ENCODE measurements at places on chromosomes 5 and 9.

DNA sequence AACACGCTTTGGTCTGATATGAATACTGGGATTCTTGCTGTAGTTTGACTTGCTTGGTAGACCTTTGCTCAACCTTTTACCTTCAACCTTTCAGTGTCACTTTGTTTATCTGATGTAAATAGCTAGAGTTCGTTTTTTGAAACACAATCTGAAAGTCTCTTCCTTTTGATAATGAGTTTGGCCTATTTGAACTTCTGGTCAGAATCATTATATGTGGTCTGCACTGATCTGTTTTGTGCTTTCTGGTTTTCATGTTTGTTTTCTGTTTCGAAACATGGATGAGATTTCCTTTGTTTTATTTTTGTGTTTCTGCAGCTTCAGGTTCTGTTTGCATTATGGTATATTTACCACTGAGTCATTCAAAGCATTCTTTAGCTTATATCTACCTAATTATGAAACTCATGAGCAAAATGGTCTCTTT is 217.5 kb downstream of the GABBR2 start:
- peaks cover 5% of the 10 kb centered on the region for H3K4me1 ChIP-seq
- H3K27ac ChIP-seq = no peak overlapping the region
- H3K4me3 ChIP-seq = no peak overlapping the region

DNA sequence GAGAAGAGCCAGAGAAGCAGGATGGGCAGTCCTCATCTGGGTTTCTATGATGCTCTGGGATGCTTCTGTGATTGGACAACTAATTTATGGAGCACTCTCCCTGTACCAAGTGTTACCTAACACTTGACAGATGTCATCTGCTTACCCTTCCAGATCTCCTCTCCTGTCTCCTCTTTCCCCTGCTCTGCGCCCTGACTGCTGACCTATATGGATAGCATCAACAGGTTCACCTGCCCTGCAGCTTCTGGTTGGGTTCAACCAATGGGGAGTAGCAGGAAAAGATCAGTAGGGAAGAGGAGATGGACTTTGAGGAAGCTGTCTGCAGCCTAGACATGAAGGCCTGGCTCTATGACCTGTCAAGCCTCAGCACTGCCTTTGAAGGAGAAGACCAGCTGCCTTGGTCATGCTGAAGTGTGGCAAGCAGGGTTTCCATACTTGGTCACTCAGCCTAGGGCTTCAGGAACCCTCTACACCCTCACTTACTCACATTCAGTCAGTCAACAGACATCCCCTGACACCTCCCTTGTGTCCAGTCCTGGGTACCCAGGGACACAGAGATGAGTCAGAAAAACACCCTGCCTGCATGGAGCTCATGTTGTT is 11.3 kb upstream of the P4HA2 start:
- H3K27me3 ChIP-seq = no peaks in the 10 kb centered on the region
- no peak for DNase-seq
- no peak overlapping the region for H3K4me3 ChIP-seq
- no peaks in the 10 kb centered on the region for H3K4me1 ChIP-seq
- H3K36me3 ChIP-seq = no peaks in the 10 kb centered on the region

GRCh38 chr5:147751156-147751830 is 31.2 kb downstream of the JAKMIP2 start:
- H3K27me3 ChIP-seq = no peaks in the 10 kb centered on the region
- no peak for DNase-seq
- peaks cover 3% of the 10 kb centered on the region for H3K4me1 ChIP-seq
- peak overlapping the region; percentile 32 for H3K27ac ChIP-seq
- no peaks in the 10 kb centered on the region for H3K36me3 ChIP-seq

GRCh38 chr5:82072138-82072537 is 100.3 kb downstream of the ATG10 start:
- H3K4me3 ChIP-seq = no peak overlapping the region
- DNase-seq = no peak

GRCh38 chr9:17938035-17938655 is 359.3 kb downstream of the SH3GL2 start:
- no peaks in the 10 kb centered on the region for H3K4me1 ChIP-seq
- no peak overlapping the region for H3K27ac ChIP-seq
- no peak overlapping the region for H3K4me3 ChIP-seq
- H3K36me3 ChIP-seq = no peaks in the 10 kb centered on the region

GRCh38 chr5:58703925-58704555 is 121.2 kb downstream of the RAB3C start:
- no peaks in the 10 kb centered on the region for H3K27me3 ChIP-seq
- no peak overlapping the region for H3K27ac ChIP-seq
- no peaks in the 10 kb centered on the region for H3K36me3 ChIP-seq
- no peak overlapping the region for H3K4me3 ChIP-seq
- DNase-seq = no peak
- no peaks in the 10 kb centered on the region for H3K4me1 ChIP-seq

- H3K4me3 ChIP-seq = no peak overlapping the region
- no peaks in the 10 kb centered on the region for H3K27me3 ChIP-seq
- peaks cover 10% of the 10 kb centered on the region for H3K4me1 ChIP-seq
- no peak for DNase-seq
- no peaks in the 10 kb centered on the region for H3K36me3 ChIP-seq
Observed at GRCh38 chr9:116491219-116491618, 195.9 kb upstream of the TRIM32 start.

- H3K27me3 ChIP-seq = no peaks in the 10 kb centered on the region
- no peaks in the 10 kb centered on the region for H3K4me1 ChIP-seq
- H3K36me3 ChIP-seq = peaks cover 3% of the 10 kb centered on the region
Observed at GRCh38 chr5:87354496-87354895, 58.2 kb downstream of the CCNH start.

DNA sequence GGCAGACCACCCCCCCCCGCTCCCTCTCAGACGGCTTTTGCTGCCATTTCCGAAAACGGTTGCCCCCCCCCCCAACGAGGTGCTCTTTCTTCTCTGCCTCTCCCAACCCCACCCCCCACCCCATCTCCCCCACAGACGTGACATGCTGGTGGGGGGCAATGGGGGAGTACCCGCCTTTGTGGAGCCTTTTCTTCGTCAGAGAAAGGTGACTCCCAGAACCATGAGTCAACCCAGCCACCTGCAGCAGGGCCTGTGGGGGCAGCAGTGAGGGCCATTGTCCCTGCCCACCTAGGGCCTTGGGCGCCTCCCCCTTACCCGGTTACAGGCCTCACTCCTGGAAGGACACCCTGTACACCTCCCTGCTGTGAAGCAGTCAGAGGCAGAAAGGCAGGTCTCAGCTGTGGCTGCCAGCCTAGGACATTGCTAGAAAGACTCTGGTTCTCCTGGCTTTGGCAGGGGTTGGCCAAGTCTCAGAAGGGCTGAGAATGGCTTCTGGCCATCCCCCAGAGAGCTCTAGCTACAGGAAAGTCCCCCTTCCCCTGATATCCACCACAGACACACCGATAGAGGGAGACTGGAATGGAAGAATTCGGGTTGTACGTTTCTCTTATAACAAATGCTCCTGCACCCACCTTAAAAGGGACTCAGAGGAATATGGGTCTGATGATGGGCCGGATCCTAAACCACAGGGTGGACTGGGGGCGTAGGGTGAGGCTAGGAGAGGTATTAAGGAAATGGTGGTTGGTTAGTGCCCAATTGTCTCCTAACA is 2.2 kb downstream of the DNAJB5 start:
- no peak for DNase-seq
- H3K36me3 ChIP-seq = peaks cover 10% of the 10 kb centered on the region
- peaks cover 46% of the 10 kb centered on the region for H3K4me1 ChIP-seq
- H3K4me3 ChIP-seq = no peak overlapping the region
- no peaks in the 10 kb centered on the region for H3K27me3 ChIP-seq

DNA sequence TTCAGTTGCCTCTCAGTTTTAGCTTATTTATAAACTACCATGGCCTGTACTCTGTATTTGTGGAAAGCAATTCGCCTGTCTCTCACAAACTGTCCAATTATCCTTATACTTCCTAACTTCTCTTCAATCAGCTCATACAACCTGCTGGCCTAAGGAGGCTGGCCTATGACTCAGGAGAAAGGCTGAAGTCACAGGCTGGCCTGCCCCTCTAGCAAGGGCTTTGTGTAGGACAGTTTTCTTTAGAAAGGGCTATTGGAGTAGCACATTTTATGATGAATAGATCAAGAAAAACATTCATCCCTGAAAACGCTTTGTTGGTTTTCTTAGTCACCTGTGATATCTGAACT is 988.7 kb upstream of the ARRDC3 start:
- no peaks in the 10 kb centered on the region for H3K4me1 ChIP-seq
- no peaks in the 10 kb centered on the region for H3K27me3 ChIP-seq
- H3K36me3 ChIP-seq = no peaks in the 10 kb centered on the region
- no peak for DNase-seq
- no peak overlapping the region for H3K27ac ChIP-seq

- H3K4me1 ChIP-seq = peaks cover 2% of the 10 kb centered on the region
- H3K27me3 ChIP-seq = no peaks in the 10 kb centered on the region
- H3K36me3 ChIP-seq = no peaks in the 10 kb centered on the region
Observed at GRCh38 chr9:105458404-105458803, 10.6 kb downstream of the FSD1L start.

- H3K27ac ChIP-seq = no peak overlapping the region
- no peak for DNase-seq
- H3K36me3 ChIP-seq = peaks cover 20% of the 10 kb centered on the region
- no peak overlapping the region for H3K4me3 ChIP-seq
- H3K4me1 ChIP-seq = peaks cover 10% of the 10 kb centered on the region
Observed at GRCh38 chr5:172424808-172425207, 29.5 kb downstream of the SH3PXD2B start.

- no peak overlapping the region for H3K27ac ChIP-seq
- H3K36me3 ChIP-seq = peaks cover 34% of the 10 kb centered on the region
- H3K27me3 ChIP-seq = no peaks in the 10 kb centered on the region
Observed at GRCh38 chr5:180535573-180535972, 41.4 kb downstream of the CNOT6 start.
